ENCODE measurements at places on chromosomes 3 and 15. TPM values are rescaled to one million over a fixed set of nuclear protein-coding genes. Genes with fewer than 3 reads are reported as not detected.

ANKRD63 gene
- total RNA-seq, result not detected

- H3K27ac ChIP-seq, result no peak overlapping the region
- no peaks in the 10 kb centered on the region for H3K36me3 ChIP-seq
- H3K27me3 ChIP-seq, result no peaks in the 10 kb centered on the region
- no peak overlapping the region for H3K4me3 ChIP-seq
- no peaks in the 10 kb centered on the region for H3K4me1 ChIP-seq
Observed at GRCh38 chr3:53478166-53478830, 16.1 kb upstream of the CACNA1D start.

- H3K4me1 ChIP-seq, result no peaks in the 10 kb centered on the region
- no peak overlapping the region for H3K27ac ChIP-seq
- DNase-seq, result no peak
- no peaks in the 10 kb centered on the region for H3K36me3 ChIP-seq
- H3K27me3 ChIP-seq, result no peaks in the 10 kb centered on the region
- no peak overlapping the region for H3K4me3 ChIP-seq
Observed at GRCh38 chr3:177606891-177607290, 409.6 kb upstream of the TBL1XR1 start.

ATP10A gene
- 26.7 TPM for total RNA-seq

DNA sequence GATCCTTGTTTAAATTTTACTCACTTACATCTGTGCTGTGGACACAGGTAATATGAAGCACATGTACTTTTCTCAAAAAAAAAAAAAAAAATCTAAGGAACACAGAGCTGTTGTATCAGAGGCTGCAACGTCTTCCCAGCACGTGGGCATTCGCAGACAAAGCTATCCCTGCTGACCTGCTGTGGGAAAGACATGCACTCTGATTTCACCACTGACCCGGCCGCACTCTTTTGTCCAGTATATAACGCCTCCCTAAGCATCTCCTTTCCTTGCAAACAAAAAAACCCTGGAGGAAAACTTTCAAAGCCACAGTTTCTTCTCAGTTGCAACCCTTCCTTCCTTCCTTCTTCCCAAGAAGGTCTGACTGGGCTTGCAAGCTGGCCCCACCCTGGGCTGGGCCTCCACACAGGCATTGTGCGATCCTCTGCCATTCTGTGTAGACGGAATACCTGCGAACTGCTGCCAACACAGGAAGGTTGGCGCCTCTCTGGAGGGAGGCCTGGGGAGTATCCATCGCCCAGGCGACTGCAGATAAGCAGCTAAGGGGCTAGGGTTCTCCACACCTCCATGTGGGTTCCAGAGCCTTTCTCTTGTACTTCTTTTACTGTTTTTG is 50.8 kb downstream of the SLC12A8 start:
- H3K4me3 ChIP-seq, result no peak overlapping the region
- H3K27me3 ChIP-seq, result no peaks in the 10 kb centered on the region
- no peak overlapping the region for H3K27ac ChIP-seq
- no peak for DNase-seq
- no peaks in the 10 kb centered on the region for H3K4me1 ChIP-seq

- no peak for DNase-seq
- H3K4me3 ChIP-seq, result no peak overlapping the region
- no peak overlapping the region for H3K27ac ChIP-seq
- H3K4me1 ChIP-seq, result no peaks in the 10 kb centered on the region
- peaks cover 99% of the 10 kb centered on the region for H3K36me3 ChIP-seq
Observed at GRCh38 chr3:129257609-129258008, 8.2 kb downstream of the COPG1 start.

DNA sequence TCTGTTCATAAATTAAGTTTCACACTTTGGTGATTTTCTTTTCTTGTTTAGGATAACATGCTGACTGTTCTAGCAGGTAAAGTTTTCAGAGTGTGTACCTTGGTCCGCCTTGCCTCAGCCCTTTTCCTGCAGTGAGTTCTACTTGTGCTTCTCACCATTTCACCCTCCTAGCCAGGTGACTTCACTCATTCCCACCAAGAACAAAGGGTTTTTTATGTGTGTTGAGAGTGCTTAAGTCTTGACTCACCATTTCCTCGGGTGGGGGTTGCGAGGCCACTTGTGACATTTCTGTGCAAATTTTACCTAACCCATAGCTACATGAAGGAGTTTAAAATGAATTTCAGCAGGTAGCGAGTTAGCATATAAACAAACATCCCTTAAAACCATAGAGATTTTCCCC is 81.4 kb downstream of the C3orf38 start:
- no peaks in the 10 kb centered on the region for H3K27me3 ChIP-seq
- no peaks in the 10 kb centered on the region for H3K4me1 ChIP-seq
- H3K27ac ChIP-seq, result no peak overlapping the region
- H3K36me3 ChIP-seq, result no peaks in the 10 kb centered on the region

DUOXA2 gene
- 0.32 TPM for total RNA-seq
